Daoy (cell line): ENCODE measurements at places on chromosomes 12 and 14.

- no peak for DNase-seq
Measured at GRCh38 chr12:3145546-3146310, 68.5 kb downstream of the TSPAN9 start.

GRCh38 chr12:47551426-47551851 lies 154.4 kb downstream of the RPAP3 start:
- peak; percentile 6 for DNase-seq

DNA sequence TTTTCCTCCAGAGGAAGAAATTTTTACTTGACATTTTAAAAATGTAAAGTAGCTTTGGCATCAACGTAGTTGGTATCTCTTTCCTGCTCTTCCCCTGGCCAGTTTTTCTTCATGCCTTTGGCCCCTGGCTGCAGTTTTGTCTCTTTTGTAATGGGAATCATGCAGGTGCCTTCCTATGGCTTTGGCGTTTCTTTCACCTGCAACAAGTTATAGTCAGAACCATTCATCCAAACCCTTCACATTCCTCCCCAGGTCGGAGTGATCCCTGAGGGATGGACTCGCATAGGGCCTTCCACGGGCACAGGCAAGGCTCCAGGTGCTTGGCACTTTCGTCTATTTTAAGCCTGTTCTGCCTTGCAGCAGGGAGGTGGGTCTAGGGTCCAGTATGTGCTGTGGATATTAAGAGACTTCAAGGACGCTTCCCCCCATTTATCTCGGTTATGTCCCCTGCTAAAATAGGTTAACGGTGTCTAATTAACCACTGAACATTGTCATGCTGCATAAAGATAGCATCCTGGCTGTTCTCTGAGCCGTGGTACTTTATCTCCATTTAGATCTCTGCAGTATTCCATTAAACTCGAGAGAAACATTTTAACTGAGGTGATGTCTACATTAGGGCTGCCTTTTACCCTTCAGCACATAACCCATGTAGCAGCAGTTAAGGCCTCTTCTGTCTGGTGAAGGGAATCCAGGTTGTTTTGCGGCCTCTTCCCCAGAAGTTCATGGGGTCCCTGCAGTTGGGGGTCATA lies 66.3 kb downstream of the IFT43 start:
- no peak for DNase-seq

- no peak for DNase-seq
Measured at GRCh38 chr12:103308396-103308795, 187.4 kb downstream of the C12orf42 start.

GRCh38 chr14:62015945-62016344 lies 253.7 kb downstream of the SNAPC1 start:
- DNase-seq, result peak; percentile 18

GRCh38 chr14:22767323-22767589 lies 768 bp downstream of the OXA1L start:
- DNase-seq, result no peak

- DNase-seq, result peak; percentile 46
Measured at GRCh38 chr14:95895720-95896119, 19.1 kb downstream of the TUNAR start.

GRCh38 chr12:47238669-47239114 lies 158.9 kb upstream of the AMIGO2 start:
- no peak for DNase-seq

DNA sequence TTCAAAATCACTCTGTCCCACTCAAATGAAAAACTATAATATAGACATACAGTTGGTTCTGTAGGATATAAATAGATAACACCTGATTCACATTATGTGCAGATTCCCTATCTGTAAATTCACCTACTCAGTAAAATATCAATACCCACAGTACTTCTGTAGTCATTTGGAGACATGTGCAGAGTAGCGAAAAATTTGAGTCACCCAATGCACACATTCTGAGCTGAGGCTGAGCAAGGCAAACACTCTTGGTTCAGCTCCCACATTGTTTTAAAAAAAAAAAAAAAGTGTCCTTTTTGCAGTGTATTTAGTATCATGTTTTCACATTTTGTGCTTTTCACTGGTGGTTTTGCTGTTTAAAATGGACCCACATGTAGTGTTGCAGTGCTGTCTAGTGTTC lies 27.3 kb upstream of the BBS10 start:
- no peak for DNase-seq
